ENCODE measurements at places on chromosomes 16 and 17.

- DNase-seq = no peak
Measured at GRCh38 chr16:87100306-87101058, 216.7 kb downstream of the C16orf95 start.

GRCh38 chr17:82939621-82940135, 99.9 kb upstream of the ZNF750 start:
- DNase-seq = no peak

DNA sequence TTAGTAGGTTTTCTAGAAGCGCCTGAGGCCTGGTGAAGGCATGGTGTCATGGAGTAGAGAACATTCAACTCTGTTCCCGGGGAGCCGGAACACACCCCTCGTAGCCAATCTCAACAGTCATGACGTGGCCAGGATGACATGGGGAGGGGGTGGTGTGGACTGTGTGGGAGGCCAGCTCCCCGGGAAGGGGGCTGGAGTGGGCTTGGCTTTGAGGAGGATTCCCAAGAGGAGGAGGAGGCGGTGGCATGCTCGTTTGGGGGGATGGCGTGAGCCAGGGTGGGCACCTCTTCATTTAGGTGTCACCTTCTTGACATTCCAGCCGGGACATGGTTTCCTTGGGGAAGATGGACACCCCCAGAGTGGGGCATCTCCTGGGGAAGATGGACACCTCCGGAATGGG, 257.5 kb downstream of the SEC14L1 start:
- no peak for DNase-seq

- no peak for DNase-seq
Measured at GRCh38 chr17:34236281-34236892, 18.7 kb upstream of the CCL2 start.

DNA sequence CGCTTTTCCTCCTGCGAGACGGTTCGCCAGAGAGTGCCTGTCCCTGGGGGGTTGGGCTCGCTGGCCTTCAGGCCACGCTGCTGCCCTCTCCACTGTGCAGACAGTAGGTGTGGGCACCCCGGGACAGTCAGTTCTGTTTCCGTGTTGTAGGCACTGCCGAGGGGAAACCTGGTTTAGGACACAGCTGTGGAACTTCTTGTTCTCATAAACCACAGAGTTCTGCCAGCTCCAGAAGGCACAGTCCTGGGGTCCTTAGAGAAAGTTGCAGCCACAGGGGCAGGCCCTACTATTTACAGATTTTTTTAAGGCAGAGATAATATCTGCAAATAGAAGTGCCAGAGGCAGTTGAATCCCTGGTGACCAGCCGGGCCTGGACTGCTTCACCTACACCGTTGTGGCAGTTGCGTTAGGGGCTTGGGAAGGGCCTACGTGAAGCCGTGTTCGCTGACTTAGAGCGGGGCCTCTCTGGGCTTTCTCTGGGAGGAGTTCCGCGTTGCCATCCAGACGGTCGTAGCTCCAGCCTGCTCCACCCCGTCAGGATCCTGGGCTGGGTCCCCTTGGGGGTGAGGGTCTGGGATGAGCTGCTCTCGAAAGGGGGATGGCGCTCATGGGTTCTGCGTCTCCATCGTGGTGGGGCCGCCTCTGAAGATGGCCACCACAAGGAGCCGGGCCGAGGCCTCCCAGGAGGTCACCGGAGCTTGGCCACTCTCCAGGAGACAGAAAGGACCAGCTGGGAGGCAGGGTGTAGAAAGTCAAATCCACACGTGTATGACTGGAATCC, 126.3 kb downstream of the BANP start:
- no peak for DNase-seq

DNA sequence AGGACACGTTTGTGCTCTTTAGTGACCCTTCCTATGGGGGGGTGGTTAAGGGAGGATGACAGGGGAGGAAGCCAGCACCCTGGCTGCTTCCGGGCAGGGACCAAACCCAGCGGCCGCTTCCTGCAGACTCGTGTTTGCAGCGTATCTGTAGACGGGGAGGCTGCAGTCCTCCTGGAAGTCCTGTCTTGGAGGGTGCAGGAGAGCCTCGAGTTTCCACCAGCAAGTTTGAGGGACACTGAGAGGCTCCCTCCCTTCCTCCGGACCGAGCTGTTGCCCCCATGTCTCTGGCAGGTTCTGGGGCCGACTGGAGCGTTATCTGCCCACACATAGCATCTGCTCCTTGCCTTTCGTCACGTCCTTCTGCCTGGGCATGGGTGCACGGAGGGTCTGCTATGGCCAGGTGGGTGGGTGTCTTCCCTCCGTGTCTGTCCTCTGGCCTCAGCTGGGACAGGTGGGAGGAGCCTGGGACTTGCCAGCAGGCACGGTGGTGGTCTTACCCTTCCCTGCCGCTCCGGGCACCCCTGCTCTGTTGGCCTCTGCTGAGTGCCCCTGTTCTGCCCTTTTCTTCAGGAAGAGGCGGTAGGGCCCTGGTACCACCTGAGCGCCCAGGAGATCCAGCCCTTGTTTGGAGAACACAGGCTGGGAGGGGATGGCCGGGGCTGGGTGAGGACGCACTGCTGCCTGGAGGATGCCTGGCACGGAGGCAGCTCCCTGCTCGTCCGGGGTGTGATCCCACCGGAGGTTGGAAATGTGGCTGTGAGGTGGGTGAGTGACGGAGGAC, 8.8 kb downstream of the ENGASE start:
- DNase-seq = no peak

GRCh38 chr16:79310710-79311109, 289.8 kb downstream of the MAF start:
- DNase-seq = no peak

DNA sequence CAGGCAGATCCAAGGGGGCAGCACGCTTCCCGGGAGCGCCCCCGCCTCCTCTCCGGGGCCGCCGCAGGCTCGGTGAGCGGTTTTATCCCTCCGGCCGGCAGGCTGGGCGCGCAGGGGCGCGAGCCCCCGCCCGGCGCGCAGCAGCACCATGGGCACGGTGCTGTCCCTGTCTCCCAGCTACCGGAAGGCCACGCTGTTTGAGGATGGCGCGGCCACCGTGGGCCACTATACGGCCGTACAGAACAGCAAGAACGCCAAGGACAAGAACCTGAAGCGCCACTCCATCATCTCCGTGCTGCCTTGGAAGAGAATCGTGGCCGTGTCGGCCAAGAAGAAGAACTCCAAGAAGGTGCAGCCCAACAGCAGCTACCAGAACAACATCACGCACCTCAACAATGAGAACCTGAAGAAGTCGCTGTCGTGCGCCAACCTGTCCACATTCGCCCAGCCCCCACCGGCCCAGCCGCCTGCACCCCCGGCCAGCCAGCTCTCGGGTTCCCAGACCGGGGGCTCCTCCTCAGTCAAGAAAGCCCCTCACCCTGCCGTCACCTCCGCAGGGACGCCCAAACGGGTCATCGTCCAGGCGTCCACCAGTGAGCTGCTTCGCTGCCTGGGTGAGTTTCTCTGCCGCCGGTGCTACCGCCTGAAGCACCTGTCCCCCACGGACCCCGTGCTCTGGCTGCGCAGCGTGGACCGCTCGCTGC, 832 bp downstream of the CDK5R1 start:
- peak; percentile 4 for DNase-seq

DNA sequence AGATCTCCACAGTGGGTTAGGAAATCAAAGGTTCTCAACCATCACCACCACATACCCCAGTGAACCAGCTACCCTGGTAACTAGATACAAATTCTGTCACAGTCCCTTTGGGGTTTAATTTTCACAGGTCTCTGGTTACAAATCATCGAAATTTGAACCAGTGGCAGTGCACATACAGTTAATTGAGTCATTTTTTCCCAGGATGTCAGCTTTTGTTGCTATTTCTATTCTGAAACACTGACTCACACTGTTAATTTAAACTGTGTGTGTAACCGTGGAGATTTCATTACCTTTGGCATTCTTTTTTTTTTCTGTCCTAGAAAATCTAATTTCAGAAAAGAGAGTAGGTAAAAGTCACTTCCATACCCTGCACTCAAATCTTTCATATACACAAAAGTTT, 511.5 kb downstream of the TOX3 start:
- no peak for DNase-seq

DNA sequence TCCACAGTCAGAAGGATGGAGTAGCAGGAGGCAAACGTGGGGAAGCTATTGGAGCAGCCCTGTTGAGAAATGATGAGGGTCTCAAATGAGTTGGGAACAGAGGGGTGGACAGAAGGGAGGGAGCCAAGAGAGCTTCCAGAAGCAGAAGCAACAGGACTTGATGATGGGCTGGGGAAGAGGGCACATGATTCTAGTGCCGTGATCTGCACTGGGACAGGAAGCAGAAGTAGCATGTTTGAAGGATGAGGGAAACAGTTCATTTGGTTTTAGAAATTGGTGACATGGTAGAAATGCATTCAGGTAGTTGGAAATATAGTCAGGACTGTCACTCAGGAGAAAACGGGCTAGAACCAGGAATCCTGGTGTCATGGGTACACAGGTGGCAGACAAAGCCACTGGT, 19.4 kb downstream of the EMP2 start:
- DNase-seq = no peak
